ENCODE measurements at places on chromosomes 3 and 15.

- no peak for DNase-seq
Observed at GRCh38 chr3:171350364-171350763, 109.8 kb downstream of the TNIK start.

GRCh38 chr3:102104033-102104432, 254.7 kb downstream of the NFKBIZ start:
- DNase-seq: no peak

DNA sequence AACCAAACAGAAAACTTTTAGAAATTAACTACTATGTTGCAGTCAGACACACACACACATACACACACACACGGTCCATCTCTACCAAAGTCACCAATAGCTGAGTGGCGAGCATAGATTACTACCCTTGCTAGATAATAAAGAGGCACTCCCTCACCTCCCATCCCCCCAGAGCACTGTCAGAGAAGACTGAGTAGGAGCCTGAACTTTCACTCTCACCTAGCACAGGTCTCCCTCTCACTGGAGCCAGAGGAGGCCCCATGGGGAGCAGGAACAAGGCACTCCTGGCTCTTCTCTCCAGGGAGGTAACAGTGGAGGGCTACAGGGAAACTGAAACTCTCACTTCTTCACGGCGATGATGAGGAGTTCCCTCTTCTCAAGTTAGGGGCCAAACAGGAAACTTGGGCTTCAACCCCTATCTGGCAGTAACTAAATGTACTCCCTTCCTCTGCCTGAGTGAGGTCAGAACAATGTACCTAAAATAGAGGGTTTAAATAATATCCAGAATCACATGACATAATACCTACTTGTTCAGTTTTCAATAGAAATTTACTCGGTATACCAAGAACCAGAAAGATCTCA, 975.3 kb upstream of the GBE1 start:
- no peak for DNase-seq

DNA sequence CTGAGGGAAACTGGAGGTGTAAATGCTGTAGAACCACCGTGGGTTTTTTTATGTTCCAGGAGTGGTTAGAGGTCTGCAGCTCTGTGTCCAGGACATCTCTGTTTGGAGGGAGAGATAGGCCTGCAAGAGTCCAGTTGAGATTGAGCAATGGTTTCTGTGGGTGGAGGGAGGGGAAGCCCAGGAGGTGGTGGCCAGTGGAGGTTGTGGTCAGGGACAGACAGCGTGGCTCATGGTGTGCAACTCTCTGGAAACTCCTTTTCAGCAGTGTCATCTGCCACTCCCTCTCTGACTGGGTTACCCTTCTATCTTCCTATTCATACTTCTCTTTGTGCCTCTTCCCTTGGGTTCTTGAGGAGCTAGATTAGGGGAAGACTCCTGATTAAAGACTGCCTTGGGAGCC, 9.6 kb downstream of the XCR1 start:
- no peak for DNase-seq

DNA sequence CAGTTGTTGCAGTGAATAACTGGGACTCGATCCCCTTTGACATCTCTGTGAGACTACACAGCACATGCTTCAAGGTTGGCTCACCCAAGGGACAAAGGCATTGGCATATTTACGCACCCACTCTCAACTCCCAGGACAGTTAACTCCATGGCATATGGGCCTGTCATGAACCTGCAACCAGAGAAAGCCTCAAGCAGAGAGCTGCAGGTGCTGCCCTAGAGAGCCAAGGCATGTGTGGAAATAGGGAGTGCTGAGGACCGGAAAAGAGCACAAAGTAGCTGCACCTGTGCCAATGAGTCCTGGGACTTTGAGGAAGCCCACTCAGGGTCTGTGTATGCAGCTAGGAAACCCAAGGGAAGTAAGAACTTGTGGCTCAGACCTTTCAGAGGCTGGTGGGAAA, 32.9 kb upstream of the SLC24A5 start:
- DNase-seq: no peak

DNA sequence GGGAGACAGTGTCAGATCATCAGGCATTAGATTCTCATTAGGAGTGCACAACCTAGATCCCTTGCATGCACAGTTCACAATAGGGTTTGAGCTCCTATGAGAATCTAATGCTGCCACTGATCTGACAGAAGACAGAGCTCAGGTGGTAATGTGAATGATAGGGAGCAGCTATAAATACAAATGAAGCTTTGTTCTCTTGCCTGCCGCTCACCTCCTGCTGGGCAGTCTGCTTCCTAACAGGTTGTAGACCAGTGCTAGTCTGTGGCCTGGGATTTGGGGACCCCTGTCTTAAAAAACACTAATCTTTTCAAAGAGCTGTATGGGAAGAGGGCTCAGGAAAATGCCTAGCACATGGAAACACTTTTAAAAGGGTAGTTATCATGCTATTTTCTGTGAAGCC, 50.9 kb upstream of the PARP14 start:
- DNase-seq: no peak

GRCh38 chr3:74921676-74922075, 307.2 kb upstream of the CNTN3 start:
- DNase-seq: no peak

- peak; percentile 44 for DNase-seq
Observed at GRCh38 chr15:78909791-78910228, 35.0 kb downstream of the CTSH start.

DNA sequence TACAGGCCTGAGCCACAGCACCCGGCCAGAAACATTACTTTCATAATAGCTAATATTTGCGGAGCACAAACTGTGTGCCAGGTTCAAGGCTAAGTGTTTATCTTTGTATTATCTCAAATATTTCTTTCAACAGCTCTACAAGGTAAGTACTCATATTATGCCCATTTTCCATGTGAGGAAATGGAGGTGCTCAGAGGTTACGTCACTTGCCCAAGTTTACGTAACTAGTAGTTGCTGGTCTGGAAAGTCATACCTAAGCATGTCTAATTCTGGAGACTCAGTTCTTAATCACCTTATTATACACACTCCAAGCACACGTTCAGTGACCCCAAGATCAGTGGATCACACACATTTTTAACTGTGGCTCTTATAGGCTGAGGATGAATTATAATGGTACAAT, 177.5 kb downstream of the OXSM start:
- no peak for DNase-seq

- DNase-seq: no peak
Observed at GRCh38 chr15:63276342-63277037, 915 bp upstream of the APH1B start.

GRCh38 chr3:10344944-10345575, 24.1 kb upstream of the SEC13 start:
- no peak for DNase-seq

- no peak for DNase-seq
Observed at GRCh38 chr3:27219127-27219845, 149.9 kb downstream of the NEK10 start.

DNA sequence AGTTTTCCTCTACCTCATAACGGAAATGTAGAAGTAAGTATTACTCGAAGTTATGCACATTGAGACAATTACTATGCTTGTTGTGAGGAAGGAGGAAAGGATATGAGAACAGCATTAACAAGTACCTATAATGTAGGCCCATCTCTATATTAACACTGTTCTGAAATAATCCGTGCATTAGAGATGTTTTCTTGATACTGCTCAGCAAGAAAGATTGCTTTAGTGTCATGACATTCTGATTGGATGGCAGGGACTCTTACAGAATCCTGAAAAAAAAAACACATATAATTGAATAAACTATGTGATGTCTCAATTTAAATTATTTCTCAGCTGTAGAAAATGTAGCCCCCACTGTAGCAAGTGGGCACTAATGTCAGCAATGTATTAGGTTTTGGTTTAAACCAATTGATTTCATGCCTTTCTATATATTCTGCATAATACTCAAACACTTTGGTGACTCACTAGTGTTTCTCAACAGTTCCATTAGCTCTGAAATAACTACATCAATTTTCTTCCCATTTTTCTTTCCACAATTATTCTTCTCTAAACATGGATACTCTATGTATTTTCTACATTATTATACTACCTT, 598.3 kb upstream of the BCHE start:
- DNase-seq: no peak

- peak; percentile 69 for DNase-seq
Observed at GRCh38 chr3:177781686-177782161, 584.4 kb upstream of the TBL1XR1 start.

GRCh38 chr3:16090024-16090423, 84.5 kb upstream of the GALNT15 start:
- peak; percentile 34 for DNase-seq

DNA sequence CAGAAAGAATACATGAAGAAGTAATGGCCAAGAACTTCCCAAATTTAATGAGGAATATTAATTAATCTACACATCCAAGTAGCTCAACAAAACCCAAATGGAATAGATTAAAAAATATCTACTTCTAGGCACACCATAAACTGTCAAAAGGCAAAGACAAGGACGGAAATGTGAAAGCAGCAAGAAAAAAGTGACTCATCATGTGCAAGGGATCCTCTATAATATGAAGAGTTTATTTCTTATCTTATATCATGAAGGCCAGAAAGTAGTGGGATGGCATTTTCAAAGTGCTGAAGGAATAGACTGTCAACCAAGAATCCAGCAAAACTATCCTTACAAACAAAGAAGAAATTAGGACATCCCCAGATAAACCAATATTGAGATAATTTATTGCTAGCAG, 73.9 kb upstream of the PRICKLE2 start:
- no peak for DNase-seq

- no peak for DNase-seq
Observed at GRCh38 chr3:188490416-188490815, 336.5 kb downstream of the LPP start.
